ENCODE measurements at places on chromosomes 7 and 10.
A peak's percentile ranks its signal among the peaks of the same experiment; 100 is the strongest.

DNA sequence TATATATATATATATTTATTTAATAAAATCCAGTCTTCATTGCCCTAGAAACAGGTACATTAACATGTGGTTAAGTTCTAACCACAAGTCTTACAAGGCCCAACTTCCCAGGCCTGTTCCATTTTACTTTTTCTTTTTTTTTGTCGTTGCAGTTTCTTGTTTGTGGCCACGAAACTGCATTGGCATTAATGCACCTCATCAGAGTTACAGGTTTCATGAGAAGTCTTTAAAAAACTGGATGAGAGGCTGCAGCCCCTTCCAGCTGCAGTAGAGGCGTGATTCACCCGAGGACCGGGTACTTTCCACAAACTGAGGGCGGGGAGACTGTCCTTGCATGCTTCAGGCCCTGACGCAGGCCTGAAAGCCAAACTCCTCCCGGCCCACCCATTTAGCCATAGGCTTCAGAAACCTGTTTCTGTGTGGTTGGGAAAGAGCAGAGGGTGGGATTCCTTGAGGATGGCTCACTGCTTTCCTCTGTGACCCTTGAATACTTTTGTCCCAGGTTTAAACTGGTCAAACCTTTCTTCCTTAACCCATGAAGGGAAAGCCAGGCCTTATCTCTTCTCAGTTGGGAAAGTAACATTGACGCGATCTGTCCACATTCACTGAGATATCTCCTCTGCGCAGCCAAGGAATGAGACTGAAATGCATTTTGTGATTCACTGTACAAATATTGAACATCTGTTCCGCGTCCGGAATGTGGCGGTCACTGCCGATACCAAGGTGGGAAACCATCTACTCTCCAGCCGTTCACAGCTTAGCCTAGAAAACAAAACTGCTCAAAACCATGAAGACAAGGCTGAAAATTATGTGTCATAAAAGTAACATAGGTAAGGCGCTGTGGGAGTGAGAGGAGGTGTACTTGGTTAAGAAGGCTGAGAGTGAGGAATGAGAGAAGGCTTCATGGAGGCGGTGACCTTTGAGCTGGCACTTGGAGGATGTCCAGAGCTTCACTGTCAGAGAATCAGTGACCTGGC is 311.7 kb downstream of the GATA3 start:
- no peak for DNase-seq

DNA sequence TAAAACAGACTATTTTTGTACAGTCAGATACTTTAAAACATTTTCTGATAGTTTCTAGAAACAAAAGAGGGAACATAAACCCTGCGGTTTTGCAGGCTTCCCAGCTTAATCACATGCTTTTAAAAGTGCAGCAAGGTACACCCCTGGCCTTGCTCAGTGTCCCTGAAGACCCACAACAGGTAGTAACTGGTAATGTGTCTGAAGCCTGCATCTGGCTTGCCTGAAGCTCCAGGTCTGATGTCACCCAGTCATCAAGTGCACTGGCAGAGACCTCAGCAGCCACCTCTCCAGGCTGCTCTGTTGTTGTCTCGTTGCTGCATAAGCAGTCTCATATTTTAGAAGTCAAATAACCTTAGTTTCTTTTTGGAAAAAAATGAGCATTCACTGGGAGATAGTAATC is 376.1 kb upstream of the MTPN start:
- no peak for DNase-seq

GRCh38 chr10:81903472-81903871 is 28.5 kb downstream of the NRG3 start:
- DNase-seq = no peak

GRCh38 chr7:76428149-76428823 is 3.5 kb downstream of the ZP3 start:
- DNase-seq = no peak

DNA sequence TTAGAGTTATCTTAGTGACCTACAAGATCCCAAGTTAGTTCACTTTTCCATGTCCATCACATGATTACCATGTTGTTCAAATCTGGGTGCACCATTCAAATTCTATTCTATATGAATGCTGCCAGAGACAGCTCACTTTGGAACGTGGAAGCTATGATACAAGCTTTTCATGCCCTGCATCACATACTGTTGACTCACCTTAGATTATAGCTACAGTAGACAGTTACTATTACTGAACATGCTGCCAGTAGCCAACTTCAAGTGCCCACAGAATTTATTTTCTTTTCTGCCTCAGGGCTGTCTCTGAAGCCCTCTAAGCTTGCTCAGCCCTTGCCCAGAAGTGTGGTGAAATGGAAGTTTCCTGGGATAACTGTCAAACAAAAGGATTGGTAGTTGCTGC is 231.1 kb downstream of the GPR158 start:
- DNase-seq = no peak

GRCh38 chr10:117865945-117866344 is 180.8 kb downstream of the RAB11FIP2 start:
- no peak for DNase-seq

GRCh38 chr10:88512599-88512998 is 70.5 kb downstream of the RNLS start:
- no peak for DNase-seq

DNA sequence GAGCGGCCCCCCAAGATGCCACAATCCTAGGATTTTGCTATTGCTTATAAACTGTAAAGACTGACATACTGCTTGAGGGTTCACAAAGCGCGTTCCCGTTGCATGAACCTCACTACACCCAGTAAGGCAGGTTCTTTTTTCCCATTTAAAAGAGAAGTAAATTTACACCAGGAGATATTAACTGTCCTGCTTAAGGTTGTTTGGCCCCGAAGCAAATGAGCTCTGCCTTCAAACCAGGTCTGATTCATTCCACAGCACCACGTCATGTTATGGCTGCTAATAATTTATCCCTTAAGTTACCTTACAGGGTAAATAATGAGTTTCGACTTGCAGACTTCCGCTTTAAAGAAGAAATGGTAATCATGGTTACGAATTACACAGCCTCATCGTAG is 559 bp upstream of the FKBP14 start:
- DNase-seq = no peak

DNA sequence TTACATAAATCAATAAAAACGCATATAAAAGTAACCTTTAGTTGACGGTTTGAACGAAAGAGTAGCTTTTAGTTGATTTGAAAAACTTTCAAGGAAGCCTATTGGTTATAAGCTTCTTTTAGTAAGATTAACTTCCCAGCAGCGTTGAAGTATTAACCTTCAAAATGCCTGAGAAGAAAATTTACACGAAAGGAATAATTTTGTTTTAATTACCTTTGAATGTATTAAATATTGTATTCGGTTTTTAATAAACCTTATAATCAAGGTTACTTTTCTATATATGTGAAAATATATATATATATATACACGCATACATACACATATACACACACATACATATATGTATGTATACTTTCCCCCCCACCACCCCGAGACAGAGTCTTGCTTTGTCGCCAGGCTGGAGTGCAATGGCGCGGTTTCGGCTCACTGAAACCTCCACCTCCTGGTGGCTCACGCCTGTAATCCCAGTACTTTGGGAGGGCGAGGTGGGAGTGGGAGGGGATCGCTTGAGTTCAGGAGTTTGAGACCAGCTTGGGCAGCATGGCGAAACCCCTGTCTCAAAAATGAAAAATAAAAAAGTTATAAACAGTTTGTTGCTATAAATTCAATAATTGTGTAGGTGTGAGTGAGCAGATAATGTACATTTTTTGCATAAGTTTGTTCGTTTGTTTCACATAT is 57.6 kb upstream of the EZH2 start:
- DNase-seq = peak; percentile 57

DNA sequence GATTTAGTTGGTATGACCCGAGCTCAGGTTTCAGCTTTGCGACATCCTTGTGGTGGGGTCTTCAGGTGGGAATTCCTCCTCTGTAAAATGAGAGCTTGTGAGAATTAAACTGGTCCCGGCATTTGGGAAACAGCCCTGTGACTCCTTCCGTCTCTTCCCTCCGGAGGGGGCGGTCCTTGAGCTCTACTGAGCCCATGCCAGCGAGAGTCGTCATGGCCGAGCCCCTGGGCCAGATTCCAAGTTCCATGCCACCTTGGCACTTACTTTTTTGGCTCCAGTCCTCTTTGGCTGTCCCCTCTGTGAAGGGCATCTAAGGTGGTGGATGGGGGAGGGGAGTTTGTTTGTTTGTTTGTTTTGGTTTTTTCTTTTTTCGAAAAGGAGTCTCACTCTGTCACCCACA is 47.6 kb downstream of the GTF2IRD1 start:
- DNase-seq = peak; percentile 73

DNA sequence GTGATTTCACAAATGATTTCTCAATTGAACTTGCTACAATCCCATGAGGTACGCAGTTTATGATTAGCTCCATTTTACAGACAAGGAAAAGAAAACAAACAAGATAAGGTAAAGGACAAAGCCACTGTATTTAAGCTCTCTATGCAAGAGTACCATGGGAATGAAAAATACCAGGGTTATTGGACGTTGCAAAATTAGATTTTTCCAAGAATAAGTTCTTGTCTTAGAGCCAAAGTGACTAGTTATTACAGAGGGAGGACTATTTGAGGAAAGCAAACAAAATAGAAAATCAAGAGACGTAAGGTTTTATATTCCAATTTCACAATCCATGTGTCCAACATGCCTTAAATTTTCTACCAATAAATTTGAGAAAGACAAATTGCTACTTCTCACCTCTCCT is 97.9 kb upstream of the PTN start:
- DNase-seq = no peak

DNA sequence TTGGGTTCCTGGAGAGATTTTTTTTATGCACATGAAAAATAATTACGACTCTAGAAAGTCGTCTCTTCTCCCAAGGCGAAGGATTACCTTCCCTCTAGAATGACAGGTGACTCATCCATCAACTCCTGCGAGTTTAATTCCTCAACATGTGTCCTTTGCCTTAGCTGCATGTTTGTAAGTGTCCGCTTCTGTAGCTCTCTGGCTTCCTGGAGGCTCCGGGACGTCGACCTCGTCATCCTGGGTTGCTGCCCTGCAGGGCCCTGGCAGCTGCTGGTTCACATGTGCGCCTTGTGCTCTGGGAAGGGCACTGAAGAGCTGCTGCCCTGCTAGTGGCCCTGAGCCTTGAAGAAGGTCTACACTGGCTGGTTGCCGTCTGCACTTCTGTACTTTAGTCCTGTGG is 210.2 kb downstream of the MLLT10 start:
- no peak for DNase-seq

DNA sequence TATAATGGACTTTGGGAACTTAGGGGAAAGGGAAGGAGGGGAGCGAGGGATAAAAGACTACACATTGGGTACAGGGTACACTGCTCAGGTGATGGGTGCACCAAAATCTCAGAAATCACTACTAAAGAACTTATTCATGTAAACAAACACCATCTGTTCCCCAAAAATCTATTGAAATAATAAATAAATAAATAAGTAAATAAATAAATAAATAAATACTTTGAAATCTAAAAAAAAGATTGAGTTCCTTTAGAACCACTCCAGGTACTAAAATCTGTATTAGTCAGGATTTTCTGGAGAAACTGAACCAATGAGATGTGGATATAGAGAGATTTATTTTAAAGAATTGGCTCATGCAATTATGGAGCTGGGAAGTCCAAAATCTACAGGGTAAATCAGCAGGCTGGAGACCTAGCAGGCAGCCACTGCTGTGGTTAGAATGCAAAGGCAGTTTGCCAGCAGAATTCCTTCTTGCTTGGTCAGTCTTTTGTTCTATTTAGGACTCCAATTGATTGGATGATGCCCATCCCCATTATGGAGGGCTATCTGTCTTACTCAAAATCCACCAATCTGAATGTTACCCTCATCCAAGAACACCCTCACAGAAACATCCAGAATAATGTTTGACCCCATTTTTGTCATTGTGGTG is 8.9 kb downstream of the IGFBP1 start:
- DNase-seq = no peak

- DNase-seq = no peak
Measured at GRCh38 chr10:30057421-30057841, 2.0 kb downstream of the JCAD start.

DNA sequence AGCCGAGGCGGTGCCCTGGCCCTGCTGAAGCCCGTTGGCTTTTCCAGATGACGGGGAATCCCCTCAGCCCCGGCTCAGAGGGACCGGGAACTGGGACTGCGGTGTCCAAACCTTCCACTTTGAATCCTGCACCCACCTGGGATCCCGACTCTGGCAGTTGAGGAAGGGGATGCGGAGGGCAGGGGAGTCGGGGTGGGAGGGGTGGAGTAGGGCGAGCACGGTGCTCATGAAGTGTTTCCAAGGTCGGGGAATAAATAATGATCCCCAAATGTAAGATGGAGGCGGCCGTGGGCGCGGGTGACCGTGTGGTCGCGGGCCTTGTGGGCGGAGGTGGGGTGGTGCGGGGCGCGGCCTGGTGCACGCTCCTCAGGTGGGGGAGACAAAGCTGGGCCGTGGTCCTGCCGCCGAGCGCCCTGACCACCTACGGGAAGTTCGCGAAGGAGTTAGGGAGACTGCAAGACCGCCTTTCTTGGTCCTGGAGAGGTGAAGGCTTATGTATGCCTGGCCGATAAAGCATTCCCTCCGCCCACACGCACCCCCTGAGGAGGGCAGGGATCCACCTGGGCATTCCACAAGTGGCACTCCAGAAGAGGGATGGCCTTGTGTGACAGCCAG is 1.4 kb downstream of the MTURN start:
- DNase-seq = no peak

GRCh38 chr10:133270773-133271297 is 5.8 kb downstream of the ADAM8 start:
- DNase-seq = no peak

DNA sequence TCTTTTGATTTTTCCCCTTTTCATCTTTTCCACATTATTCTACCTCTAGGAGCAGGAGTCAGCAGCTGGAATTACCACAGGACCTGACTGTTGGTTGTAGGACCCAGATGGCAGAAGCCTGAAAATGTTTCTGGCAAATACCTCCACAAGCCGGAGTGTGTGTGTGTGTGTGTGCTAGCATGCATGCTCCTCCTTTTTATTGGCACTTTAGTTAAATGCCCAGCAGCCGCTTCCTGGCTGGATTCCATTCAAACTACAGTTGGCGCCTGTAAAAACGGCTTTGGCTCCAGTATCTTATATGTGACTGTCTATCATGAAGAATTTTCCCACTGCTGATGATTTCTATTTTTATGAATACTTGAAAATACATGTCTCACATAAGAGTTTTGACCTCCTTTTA is 319.7 kb upstream of the SP4 start:
- DNase-seq = no peak

GRCh38 chr10:3906511-3907111 is 121.6 kb upstream of the KLF6 start:
- DNase-seq = no peak

DNA sequence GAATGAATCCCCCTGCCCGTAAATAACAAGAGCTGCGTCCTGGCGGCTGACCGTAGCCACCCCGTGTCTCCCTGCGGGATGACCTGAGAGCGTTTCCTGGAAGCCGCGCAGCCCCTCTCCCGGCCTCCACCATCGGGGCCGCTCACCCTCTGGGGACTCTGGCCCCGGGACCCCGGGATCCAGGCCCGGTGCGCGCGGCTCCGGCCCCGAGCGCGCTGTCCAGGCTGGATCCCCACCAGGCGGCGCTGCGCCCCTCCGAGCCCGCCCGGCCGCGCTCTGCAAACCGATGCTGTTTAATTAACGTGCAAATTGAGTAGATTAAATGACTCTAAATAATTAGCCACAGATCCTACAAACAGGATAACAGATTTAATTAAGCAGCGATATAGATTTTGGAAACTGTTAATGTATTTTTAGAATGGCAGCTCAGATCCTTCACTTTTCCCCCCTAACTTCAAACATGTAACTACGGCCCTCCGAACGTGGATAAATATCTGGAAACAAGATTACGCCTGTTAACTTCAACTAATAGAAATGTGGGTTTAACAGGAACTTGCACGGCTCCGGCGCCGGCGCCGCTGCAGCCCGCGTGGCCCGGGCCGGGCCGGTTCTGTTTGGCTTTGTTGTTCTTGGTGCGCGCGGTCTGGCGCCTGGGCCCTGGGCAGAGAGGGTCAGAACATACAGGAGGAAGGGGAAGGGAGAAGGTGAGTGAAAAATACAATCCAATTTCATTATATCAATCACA is 7.1 kb upstream of the UNCX start:
- no peak for DNase-seq
